ENCODE measurements at places on chromosomes 6 and 20. TPM values are rescaled to one million over a fixed set of nuclear protein-coding genes. Genes with fewer than 3 reads are reported as not detected.

The SAYSD1 gene
- total RNA-seq, result 20.3 TPM

- DNase-seq, result no peak
These were observed 414.6 kb downstream of the CDH26 start for GRCh38 chr20:60372822-60373221.

DNA sequence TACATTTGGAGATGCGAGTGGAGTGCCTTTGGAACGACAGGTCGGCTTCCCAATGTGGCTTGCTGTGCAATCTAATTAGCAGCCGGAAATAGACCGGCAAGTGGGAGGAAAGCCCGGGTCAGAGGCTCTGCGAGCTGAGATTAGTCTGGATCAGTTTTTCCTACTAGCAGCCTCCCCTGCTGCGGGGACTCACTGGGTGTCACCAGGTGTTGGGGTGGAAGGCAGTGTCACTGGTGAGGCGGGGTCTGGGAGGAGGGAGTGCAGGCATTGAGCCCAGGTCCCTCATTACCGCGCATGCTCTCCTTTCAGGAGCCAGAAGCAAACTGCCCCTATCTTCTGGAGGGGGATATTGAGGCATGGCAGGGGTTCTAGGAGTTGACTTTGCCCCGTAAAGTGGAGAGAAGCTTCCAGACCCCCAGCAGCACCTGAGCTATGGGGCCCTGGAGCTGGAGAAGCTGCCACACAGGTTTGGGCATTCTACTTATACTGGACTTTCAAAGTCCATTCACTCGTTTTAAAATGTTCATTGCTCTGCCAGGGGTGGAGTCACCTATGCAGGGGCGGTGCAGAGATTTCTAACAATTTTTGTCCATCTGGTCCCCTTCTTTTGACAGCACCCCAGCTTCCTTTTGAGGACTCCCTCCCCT, 11.0 kb downstream of the SULF2 start:
- no peak for DNase-seq

DNA sequence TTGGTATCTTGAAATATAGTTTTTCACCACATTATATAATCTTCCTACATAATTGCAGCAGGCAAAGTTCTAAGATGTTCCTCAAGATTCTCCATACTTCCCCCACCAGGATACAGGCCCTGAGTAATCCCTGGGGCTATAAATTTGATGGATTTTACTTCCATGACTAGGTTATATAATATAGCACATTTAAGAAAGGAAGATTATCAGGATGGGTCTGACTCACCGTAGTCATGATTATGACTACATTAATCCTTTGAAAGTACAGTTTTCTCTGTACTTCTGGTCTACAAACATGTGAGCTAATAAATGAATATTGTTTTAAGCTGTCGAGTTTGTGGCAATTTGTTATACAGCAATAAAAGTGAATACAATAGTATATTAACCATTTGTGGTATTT, 122.5 kb downstream of the MACROD2 start:
- no peak for DNase-seq

DNA sequence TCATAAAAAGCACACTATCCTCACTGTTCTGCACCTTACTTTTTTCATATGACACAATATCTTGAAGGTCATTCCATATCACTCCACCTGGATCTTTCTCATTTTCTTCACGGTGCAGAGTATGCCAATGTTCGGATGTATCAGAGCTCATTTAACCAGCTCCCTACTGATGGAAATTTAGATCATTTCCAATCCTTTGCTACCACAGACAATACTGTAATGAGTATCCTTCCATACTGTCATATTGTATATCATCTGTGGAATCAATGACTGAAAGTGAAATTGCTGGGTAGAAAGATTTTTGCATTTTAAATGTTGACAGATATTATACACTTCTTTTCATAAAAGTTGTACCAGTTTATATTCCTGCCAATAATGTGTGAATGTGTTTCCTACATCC, 2.2 kb upstream of the RAB44 start:
- DNase-seq, result no peak

Measured in RPMI7951 (cell line).